ENCODE measurements at places on chromosomes 16 and 17.

DNA sequence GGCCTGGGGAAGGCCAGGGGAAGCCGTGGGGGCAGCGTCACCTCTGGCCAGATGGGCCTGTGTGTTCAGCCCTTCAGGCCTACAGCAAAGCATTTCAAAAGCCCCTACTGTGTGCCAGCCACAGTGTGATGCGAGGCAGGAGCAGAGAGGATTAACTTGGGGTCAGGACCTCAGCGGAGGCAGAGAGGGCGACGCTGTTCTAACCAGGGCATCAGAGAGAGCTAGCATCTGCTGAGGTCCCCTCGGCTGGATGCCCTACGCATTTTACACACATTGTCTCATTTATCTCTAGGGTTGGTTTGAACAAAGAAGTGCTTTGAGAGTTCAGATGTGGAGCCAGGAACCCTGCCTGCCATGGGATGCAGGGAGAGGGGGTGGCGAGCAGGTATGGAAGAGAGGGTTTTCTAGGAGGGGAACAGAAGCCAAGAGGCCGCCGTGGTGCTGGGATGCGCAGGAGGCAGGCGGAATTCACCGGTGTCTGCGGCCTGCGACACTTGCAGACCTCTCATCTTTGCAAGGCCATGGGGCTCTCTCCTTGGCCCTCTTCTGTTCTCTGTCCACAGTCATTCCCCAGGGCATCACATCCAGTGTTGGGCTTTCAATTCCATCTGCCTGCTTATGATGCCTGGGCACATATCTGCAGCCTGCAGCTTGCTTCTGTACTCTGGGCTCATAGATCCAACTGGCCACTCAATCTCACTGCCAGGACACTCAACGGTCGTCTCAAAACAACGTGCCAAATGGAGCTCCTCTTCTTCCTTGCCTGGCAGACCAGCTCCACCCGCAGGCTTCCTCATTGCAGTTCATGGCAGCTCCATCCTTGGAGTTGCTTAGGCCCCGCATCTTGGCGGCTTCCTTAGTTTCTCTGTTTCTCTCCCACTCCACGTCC is 8.1 kb upstream of the NKD1 start:
- no peaks in the 10 kb centered on the region for H3K4me1 ChIP-seq
- H3K27me3 ChIP-seq = no peaks in the 10 kb centered on the region
- no peaks in the 10 kb centered on the region for H3K36me3 ChIP-seq
- no peak overlapping the region for H3K4me3 ChIP-seq
- DNase-seq = no peak

- H3K4me3 ChIP-seq = no peak overlapping the region
- peaks cover 6% of the 10 kb centered on the region for H3K4me1 ChIP-seq
- no peaks in the 10 kb centered on the region for H3K27me3 ChIP-seq
- DNase-seq = no peak
- no peaks in the 10 kb centered on the region for H3K36me3 ChIP-seq
- no peak overlapping the region for H3K27ac ChIP-seq
Observed at GRCh38 chr17:57011491-57012015, 33.6 kb downstream of the SCPEP1 start.

- DNase-seq = no peak
- no peak overlapping the region for H3K27ac ChIP-seq
- H3K4me3 ChIP-seq = no peak overlapping the region
- peaks cover 3% of the 10 kb centered on the region for H3K36me3 ChIP-seq
- no peaks in the 10 kb centered on the region for H3K27me3 ChIP-seq
- no peaks in the 10 kb centered on the region for H3K4me1 ChIP-seq
Observed at GRCh38 chr17:47367257-47367656, 43.5 kb downstream of the EFCAB13 start.

DNA sequence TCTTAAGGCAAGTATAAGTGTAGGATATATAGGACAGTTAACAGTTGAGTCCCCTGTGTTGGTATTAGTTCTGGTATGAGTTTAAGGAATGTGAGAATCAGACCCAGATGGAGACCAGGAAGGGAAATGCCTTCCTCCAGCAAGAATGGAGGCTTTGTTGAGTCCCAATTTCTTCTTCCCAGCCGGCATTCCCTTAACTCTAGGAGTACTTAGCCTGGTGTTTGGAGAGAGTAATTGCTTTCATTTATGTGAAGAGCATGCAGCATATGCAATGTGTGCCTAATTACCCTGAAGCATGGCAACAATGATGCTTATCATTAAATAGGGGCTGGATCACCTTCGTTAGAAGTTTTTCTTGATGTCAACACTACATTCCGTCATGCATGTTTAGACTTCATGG is 225.9 kb upstream of the XYLT1 start:
- DNase-seq = no peak
- H3K27ac ChIP-seq = no peak overlapping the region
- H3K4me1 ChIP-seq = no peaks in the 10 kb centered on the region
- H3K27me3 ChIP-seq = peaks cover 24% of the 10 kb centered on the region
- no peak overlapping the region for H3K4me3 ChIP-seq
- no peaks in the 10 kb centered on the region for H3K36me3 ChIP-seq

GRCh38 chr16:35252356-35252936 is 1793.0 kb downstream of the TP53TG3F start:
- peaks cover 2% of the 10 kb centered on the region for H3K36me3 ChIP-seq
- no peak overlapping the region for H3K4me3 ChIP-seq
- H3K27ac ChIP-seq = no peak overlapping the region
- no peaks in the 10 kb centered on the region for H3K27me3 ChIP-seq
- DNase-seq = no peak

- peaks cover 7% of the 10 kb centered on the region for H3K27me3 ChIP-seq
- H3K4me3 ChIP-seq = no peak overlapping the region
- H3K27ac ChIP-seq = no peak overlapping the region
- no peak for DNase-seq
Observed at GRCh38 chr16:74232806-74233465, 63.7 kb upstream of the PSMD7 start.

- peaks cover 4% of the 10 kb centered on the region for H3K4me1 ChIP-seq
- no peak overlapping the region for H3K4me3 ChIP-seq
- no peak overlapping the region for H3K27ac ChIP-seq
- no peaks in the 10 kb centered on the region for H3K36me3 ChIP-seq
Observed at GRCh38 chr16:9012330-9012729, 48.6 kb upstream of the USP7 start.

DNA sequence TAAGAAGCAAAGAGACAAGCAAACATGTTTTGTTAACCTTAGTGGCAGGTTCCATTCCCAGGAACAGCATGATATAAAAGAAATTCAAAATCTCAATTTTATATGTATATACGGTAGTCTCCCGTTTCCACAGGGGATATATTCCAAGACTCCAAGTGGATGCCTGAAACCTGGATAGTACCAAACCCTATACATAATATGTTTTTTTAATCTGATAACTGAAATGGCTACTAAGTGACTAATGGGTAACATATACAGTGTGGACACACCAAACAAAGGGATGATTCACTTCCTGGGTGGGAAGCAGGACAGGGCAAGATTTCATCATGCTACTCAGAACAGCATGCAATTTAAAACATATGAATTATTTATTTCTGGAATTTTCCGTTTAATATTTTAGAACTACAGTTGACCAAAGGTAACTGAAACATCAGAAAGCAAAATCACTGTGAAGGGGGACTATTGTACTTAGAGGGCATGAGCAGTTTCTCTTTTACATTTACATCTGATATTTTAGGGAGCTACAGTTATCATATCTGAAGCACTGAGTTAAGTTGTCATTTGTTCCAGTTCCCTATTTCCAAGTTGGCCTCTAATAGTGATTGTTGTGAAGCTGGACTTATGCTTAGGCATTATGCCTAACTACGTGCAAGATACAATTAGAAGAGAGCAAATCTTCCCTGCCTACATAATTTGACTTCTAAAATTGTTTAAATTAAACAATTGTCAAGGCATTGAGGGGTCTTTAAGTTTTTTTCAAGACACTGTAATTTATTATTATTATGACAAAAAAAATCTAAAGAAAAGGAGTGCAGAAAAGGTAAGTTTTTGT is 34.1 kb upstream of the ABCA6 start:
- H3K36me3 ChIP-seq = no peaks in the 10 kb centered on the region
- no peaks in the 10 kb centered on the region for H3K27me3 ChIP-seq
- H3K4me1 ChIP-seq = no peaks in the 10 kb centered on the region
- no peak overlapping the region for H3K27ac ChIP-seq
- no peak overlapping the region for H3K4me3 ChIP-seq

- peaks cover 24% of the 10 kb centered on the region for H3K36me3 ChIP-seq
- no peaks in the 10 kb centered on the region for H3K27me3 ChIP-seq
- no peak overlapping the region for H3K27ac ChIP-seq
- no peak overlapping the region for H3K4me3 ChIP-seq
- H3K4me1 ChIP-seq = peaks cover 8% of the 10 kb centered on the region
- no peak for DNase-seq
Observed at GRCh38 chr17:14101976-14102375, 32.7 kb downstream of the COX10 start.
